ENCODE measurements at places on chromosomes 5 and 9.

GRCh38 chr5:138334867-138335447 is 3.1 kb upstream of the FAM53C start:
- no peak for DNase-seq

DNA sequence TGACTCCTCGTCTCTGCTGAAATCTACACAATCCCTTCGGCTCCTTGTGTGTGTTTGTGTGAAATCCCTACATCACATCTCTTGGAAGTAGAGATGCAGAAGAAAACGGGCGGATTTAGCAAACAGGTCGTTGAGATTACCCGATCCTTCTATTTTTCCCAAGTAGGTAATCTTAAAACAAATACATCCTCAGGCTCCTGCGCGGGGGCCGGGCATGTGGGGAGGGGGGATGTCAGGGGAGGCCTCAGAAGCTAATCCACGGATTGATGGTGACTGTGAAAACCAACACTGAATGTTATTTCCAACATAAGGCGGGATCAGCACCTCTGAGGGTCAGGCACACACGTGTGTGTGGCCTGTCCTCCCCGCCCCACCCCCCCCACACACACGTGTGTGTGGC is 137.8 kb downstream of the ROR2 start:
- DNase-seq: no peak

- DNase-seq: no peak
Observed at GRCh38 chr5:83957188-83957587, 236.5 kb upstream of the HAPLN1 start.

GRCh38 chr9:114169029-114169951 is 14.0 kb downstream of the COL27A1 start:
- DNase-seq: no peak

- DNase-seq: no peak
Observed at GRCh38 chr9:136204145-136204805, 653 bp downstream of the LHX3 start.

DNA sequence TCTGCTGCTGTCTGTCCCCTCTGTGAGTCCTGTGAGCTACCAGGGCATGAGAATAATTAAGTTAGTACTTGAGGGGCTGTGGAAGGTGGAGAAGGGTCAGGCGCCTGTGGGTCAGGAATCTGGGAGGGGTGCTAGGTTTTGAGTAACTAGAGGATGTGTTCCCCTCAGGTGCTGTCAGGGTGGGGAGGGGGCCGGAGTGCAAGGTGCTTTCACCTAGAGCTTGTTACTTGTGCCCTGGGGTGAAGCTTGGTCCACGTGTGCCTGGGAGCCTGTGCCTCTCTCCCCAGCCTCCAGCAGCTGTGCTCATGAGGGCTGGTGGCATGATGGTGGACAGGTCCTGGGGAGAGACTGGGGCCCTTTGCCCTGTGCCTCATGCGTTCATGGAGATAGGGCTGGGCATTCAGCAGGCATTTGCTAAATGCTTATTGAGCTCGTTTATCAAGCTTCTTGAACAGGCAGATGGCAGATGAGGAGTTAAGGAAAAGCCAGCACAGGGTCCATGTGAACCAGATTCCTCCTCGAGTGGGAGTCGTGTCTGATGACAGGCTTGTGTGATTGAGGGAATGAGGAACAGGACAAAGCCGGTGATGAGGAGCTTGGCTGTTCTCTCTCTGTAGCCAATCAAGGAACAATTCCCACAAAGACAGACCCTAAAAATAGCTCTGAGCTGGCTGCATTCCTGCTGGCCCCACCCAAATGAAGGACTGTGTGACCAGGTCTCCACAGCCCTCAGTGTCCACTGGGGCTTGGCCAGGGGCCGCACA is 40.9 kb downstream of the CACNA1B start:
- no peak for DNase-seq

DNA sequence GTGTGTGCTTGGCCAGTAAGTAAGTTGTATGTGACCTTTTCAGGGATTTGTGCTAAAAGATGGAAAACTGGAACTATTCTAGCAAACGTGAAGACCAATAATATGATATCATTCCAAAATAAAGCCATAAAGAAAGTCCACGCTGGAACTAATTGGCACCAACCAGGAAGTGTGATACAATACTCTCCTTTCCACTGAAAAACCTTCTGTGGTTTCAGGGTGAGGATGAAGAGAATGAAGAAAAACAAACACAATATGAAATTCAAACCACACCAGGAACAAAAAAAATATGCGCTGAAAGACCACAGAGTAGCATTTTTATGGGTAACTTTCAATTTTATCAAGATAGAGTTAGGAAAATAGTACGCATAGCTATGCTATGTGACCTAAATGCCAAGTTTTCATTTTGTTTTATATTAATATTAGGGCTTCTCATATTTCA is 105.8 kb downstream of the EFNA5 start:
- no peak for DNase-seq

DNA sequence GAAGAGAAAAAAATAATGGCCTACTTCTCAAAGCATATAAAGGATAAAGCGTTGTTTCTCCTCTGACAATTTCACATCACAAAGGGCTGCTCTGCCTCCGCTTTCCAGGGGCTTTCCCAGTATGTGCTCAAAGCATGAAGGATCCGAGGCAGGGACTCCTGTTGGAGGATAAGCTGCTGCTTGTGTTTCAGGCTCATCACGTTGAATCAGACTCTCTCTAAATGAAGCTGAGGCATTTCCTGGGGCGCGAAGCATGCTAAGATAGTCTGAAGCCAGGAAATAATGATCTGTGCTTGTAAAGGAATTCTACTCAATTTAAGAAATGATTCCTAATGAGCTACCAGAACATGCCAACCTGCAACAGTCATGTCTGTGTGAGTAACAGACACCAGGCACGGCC is 97.5 kb downstream of the MARCHF11 start:
- DNase-seq: no peak
